Fibroblast of skin of right biceps (primary cell): ENCODE measurements at places on chromosomes 11 and 22.
A peak's percentile ranks its signal among the peaks of the same experiment; 100 is the strongest.

GRCh38 chr11:102705626-102706025 is at the start of gene MMP27:
Gene MMP27 (minus strand): TSS chr11:102705769. CDS start chr11:102705714, 55 bp downstream.
- DNase-seq: no peak

DNA sequence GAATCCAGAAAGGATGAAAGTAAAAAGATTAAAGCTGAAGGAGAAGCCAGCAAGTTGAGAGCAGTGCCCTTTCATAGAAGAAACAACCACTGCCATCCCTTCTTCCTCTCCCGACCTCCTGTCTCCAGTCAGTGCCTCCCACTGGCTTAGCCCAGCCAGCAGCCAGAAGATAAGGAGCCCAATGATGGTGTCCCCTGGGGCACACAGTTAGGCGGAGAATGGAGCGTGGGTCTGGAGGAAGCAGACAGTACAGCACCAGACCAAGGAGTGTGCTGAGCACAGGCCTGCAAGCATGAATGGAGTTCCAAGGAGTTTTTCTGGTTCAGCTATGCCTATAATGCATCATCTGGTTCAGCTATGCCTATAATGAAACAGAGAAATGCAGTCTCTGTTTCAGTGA is 54.3 kb upstream of the TNRC6B start:
- DNase-seq: no peak

DNA sequence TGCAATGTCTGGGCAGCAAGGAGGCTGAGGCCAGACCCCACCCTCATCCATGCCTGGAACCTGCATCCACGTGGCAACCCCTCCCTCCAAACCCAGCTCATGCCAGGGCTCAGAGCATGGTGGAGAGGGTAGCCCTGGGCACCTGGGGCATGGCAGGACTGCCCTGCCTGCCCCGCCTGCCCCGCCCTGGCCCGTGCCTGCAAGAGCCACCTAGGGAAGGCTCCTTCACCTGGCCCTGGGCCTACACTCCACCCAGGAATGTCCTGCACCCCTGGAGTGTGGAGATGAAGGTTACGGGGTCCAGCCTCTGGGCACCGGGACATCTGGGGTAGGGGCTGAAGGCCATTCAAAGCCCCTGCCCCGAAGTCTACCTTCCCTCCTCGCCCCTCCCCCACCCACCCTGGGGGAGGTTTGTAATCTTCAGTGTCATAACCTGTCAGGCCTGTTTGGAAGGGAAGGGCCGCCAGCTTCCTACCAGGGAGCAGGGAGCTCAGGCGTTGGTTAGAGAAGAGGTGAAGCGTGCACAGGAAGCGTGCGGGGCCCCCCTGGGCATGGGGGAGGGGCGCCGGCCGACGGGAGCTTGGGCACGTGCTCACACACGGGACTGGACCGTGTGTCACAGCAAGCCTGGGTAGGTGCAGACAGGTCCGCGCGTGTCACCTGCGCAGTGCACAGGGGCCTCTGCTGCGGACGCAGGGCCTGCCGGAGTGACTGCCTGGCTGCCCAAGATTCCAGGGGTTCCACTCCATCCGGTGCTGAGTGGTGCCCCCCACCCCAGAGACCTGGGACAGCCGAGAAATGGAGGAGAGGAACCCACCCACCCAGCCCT is 30.7 kb upstream of the TH start:
- DNase-seq: no peak

- DNase-seq: peak; percentile 18
Measured at GRCh38 chr22:37972527-37972926, 11.8 kb downstream of the SOX10 start.

DNA sequence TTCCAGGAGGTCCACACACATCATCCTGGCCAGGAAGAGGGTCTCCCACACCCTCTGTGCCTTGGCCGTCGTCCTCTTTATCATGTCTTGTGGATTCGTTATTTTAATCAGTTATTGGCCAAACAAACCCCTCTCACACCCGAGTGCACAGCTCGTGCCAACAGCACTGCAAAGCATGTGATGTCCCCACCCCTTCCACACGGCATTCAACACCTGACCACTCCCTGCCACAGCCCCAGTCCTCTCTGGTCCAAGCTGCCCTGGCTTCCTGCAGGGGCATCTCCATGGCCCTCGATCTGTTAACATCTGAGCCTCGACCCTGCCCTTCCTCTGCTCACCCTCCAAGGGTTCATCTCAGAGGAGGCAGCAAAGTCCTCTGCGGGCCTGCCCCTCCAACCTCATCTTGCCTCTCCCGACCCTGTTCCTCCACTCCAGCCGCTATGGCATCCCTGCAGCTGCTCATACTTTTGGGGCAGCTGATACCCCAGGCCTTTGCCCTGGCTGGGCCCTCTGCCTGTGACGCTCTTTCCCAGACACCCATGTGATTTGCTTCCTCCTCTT is 14.0 kb downstream of the MYEOV start:
- no peak for DNase-seq

- peak; percentile 70 for DNase-seq
Measured at GRCh38 chr11:95154514-95154913, 64.9 kb downstream of the ENDOD1 start.

DNA sequence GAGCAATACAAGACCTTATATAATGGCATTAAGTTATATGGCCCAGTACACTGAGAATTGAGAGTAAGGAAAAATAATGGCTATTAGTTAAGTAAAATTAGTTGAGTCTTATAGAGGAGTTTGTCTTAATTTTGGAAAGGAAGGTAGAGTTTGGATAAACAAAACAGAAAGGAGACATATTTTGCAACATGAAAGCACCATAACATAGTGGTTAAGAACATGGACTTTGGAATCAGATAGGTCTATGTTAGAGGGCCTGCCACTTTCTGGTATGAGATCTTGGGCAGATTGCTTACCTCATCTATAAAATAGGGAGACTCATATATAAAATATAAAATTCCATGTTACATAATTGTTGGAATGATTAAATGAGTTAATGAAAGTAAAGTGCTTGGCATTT is 68.9 kb downstream of the CSTPP1 start:
- DNase-seq: no peak

GRCh38 chr11:118789501-118790356 is 1.2 kb downstream of the DDX6 start:
- DNase-seq: peak; percentile 7

GRCh38 chr11:82924522-82925224 is 23.1 kb downstream of the DDIAS start:
- no peak for DNase-seq

GRCh38 chr11:117195258-117195657 is 3.9 kb upstream of the TAGLN start:
- no peak for DNase-seq

DNA sequence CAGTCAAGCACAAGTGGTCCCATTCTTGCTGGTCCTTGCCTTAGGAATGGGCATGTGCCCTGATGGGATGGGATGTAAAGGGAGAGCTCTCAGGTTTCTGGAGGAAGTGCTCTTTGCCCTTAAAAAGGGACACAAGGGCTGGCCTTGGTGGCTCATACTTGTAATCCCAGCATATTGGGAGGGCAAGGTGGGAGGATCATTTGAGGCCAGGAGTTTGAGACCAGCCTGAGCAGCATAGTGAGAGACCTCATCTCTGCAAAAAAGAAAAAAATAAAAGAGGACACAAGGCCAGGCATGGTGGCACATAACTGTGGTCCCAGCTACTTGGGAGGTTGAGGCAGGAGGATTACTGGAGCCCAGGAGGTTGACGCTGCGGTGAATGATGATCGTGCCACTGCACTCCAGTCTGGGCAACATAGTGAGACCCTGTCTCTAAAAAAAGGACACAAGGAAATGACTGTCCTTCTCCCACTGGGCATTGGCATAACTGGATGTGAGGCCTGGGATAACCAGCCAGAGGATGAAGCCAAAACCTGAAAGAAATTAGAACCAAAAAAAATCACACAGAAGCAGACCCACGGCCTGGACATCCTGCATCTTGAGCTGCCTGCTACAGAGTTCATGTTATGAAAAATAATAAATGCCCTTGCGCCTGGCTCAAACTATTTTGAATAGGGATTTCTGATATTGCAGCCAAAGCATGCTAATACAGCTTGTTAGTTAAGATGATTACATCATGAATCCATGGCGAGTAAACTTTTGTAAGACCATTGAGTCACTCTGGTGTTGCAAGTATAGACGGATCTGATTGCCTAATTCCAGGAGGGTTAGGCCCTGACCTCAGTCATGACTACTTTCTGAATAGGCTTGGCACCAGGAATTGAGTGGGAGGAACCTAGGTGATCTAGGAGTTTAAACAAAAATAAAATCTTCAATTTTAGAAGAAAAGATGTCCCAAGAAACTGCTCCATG is 12.9 kb upstream of the CRKL start:
- DNase-seq: peak; percentile 88

DNA sequence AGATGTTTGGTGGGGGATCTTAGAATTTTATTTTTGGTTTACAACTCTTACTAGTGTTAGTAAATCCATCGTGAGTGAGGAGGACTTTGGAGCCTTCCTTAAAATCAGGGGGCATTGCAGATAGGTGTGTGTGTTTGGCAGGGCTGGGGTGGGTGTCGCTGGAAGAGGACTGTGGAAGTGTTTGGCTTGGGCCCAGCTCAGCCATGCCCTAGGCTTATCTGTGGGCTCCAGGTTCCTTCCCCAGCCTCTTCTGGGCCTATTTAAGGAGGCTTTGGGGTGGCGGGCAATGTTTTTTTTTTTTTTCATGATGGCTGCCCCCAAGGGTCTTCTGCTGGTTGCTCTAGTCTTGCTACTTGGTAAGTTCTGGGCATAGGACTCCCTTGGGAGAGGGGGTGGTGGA is 22.1 kb downstream of the MTFP1 start:
- no peak for DNase-seq

DNA sequence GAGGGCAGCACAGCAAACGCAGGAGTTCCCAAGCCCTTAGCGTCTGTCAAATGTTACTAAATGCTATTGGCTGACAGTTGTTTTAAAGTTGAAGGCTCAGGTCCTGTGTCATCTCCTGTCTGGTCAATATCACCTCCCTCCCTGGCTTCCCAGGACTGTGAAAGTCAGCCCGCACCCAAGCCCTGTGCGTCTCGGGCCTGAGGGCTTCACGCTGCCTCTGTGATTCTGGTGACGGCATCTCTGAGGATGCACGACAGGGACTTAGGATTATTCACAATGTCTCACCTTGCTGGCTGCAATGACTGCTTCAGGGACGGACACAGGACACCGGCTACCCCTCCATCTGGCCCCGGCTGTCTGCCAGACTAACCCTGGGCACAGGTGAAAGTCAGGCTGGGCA is 415.3 kb downstream of the CTTN start:
- no peak for DNase-seq

- DNase-seq: peak; percentile 52
Measured at GRCh38 chr11:59207988-59208451, 4.7 kb downstream of the MPEG1 start.

DNA sequence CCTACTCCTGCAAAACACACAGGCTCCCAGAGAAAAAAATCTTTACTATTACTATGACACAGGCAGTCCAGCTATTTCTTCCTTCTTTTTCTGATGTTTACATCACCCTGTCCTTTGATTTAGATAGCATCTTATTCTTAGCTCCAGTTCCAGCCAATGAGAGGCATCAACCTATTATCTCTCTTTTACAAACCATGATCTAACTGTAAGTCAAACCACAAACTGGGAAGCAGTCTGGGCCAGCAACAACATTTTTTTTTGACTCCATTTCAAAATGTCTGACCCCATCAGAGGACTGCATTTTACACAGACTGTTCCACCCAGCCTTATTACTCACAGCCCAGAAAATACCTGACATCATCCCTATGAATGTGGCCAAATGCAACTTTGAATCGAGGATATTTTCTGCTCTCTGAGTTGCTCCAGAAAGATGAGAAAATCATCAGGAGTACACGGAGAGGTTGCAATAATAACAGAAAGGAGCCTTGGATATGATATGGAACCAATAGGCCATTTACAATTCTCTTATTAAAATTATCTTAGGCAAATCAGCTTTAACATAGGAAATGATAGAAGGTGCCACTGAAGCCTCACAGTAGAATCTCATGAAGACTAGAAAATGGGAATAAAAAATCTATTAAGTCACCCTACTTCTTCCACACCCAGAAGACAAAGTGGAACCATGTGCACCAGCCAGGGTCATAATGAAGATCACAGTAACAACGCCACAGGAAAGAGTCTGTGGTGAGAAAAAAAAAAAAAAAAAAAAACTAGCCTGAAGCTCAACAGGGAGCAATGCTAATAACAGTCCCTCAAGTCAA is 21.2 kb downstream of the TBRG1 start:
- DNase-seq: peak; percentile 90

DNA sequence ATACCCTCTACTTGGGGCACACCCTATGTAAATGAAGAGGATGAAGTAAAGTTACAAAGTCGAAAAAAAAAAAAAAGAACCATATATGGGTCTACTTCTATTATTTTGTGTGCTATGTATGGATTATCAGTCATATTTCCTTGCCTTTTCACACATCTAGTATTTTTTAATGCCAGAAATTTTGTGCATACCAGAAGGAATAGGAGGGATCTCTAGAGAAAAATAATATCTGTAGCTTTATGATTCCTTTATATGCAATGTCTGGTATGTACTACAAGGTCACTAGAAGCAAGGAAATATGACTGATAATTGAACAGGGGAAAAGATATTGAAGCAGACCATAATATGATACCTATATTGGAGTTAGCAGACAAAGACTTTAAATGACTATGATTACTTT is 713.4 kb downstream of the OPCML start:
- DNase-seq: peak; percentile 66

DNA sequence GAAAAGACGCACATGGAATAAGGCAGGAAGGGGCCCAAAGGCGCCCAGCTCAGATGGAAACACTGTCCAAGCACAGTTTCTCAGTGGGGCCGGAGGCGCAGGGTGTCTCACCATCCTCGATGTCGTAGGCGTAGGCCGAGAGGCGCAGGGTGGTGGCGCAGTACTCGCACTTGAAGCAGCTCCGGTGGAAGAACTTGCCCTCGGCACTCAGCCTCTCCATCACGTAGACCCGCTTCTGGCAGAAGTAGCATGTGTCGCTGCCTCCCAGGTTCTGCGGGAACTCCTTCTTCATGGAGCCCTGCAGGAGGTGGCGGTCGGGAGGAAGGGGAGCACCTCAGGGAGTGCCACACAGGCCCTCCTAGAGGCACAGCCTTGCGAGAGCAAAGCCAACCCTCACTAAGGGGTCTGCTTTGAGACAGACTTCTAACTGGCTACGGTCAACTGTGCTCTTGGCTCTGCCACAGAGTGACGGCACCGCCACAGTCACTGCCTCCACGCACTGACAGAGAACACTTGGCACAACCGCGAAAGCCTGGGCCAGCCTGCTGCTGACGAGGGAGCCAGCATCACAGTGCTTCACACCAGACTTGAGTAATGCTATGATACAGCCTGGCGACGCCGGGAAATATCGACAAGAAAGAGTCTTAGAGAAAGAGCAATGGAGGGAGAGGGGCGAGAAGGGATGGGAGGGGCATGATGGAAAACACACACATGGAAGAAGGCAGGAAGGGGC is 97.6 kb upstream of the BID start:
- DNase-seq: no peak

- peak; percentile 34 for DNase-seq
Measured at GRCh38 chr11:2137202-2138067, 1.8 kb downstream of the IGF2 start.

- no peak for DNase-seq
Measured at GRCh38 chr11:66051371-66051765, 796 bp upstream of the SF3B2 start.
